SJCRH30 (cell line): ENCODE measurements at places on chromosomes 13 and 19.

- DNase-seq: no peak
Measured at GRCh38 chr13:113796964-113797676, 38.1 kb downstream of the TMEM255B start.

DNA sequence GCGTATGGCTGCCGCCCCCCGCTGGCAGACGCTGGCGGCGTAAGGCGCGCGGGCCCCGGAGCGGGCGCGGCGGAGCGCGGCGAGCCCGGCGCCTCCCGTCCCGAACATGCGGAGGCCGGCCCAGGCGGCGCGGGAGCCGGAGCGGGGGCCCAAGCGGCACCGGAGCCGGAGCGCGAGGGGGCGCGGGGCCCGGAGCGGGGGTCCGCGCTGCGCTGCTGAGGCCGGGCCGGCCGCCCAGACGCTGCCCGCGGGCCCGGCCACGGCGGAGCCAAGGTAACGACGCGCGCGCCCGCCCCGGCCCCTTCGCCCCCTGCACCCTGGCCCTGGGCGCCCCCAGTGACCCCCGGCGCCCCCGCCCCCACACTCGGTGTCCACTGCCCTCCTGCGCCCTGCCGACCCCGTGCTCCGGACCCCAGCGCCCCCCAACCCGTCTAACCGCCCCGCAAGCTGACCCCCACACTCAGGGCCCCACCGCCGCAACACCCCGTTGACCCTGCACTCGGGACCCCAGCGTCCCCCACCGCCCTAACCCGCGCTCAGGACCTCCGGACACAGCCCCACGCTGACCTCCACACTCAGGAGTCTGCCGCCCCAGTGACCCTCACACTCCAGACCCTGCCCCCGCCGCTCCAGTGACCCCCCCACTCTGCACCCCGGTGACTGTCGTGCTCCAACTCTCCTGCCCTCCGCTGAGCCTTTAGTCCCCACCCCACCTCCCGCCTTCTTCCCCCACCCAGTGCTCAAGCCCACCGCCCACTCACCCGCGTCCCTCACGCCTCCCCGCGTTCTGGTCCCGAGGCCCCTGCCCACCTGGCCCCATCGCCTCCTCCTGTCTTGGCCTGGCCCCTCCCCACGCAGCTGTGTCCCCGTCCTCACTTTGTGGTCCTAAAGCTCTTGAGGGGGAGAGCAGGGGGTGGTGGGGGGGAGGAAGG, at the start of gene CSNK1G2:
Gene CSNK1G2, plus strand, starts transcription at position 27 of the 932 bp plus-strand sequence. CDS start 28,601 bp downstream, outside the sequence.
- no peak for DNase-seq

- no peak for DNase-seq
Measured at GRCh38 chr19:10523135-10523636, 5.9 kb upstream of the S1PR5 start.

GRCh38 chr13:28621449-28621848, 37.5 kb upstream of the POMP start:
- DNase-seq: no peak

GRCh38 chr13:100650326-100650725, 24.3 kb downstream of the TMTC4 start:
- DNase-seq: no peak

DNA sequence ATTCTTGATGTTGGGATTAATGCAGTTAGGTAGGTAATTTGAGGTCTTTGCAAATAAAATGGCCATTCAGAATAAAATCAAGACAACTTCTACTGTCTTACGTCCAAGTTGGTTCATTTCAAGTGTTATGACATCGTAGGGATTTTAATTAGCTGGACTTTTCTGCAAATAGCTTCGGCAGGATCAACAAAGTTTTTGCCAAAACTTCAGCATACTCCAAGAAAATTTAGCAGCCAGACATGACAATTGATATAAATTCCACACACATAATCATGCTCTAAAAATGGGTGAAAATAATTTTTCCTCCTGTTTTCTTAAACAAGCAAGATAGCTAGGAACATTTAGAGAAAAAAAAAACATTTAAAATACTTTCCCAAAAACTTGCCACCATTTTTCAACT, 158.8 kb downstream of the RGCC start:
- no peak for DNase-seq

GRCh38 chr19:6476155-6476895, 5.3 kb downstream of the DENND1C start:
- DNase-seq: no peak

- no peak for DNase-seq
Measured at GRCh38 chr13:99258210-99258860, at the start of gene GPR18. GPR18 (minus strand) TSS chr13:99258379; CDS start chr13:99255872, 2,507 bp downstream.

DNA sequence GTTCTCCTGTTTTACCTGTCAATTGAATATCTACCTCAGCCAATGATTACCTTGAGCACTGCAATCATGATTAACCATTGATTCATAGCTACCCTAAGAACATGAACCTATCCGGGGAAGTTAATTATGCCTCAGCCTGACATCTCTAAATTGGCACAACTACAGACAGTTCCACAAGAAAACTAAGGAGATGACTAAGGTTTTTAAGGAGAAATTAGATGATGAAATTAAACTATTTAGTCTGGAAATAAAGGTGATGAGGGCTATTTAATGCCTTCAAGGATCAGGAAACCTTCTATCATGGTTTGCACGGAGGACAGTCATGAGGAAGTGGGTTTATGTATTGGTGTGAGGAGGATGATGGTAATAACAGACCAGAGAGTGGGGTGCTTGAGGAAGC, 203.4 kb downstream of the COL4A1 start:
- DNase-seq: no peak

GRCh38 chr13:22980936-22981335, 199.8 kb upstream of the SGCG start:
- DNase-seq: no peak

- no peak for DNase-seq
Measured at GRCh38 chr19:58394821-58395219, 636 bp upstream of the RNF225 start.

GRCh38 chr13:91375116-91375729, 23.2 kb upstream of the GPC5 start:
- peak; percentile 39 for DNase-seq

- DNase-seq: no peak
Measured at GRCh38 chr13:25943658-25944057, 108.2 kb downstream of the SHISA2 start.

GRCh38 chr19:17762505-17763229, 11.4 kb downstream of the FCHO1 start:
- peak; percentile 89 for DNase-seq

- no peak for DNase-seq
Measured at GRCh38 chr13:73481886-73482445, 423.2 kb downstream of the KLF5 start.

DNA sequence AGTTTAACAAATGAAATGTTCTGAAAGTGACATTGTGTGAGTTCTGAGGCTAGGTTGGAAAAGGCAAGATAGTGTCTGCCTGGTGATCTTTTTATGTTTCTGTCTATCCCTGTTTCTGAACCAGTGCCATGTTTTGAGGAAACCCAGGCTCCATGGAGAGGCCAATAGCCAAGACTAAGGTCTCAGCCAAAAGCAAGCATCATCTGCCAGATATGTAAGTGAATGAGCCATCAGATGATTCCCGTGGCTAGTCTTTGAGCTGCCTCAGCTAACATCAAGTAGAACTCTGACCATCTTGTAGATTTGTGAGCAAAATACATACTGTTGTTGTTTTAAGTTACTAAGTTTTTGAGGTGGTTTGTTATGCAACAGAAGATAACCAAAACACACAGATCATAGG, 19.6 kb upstream of the CCNA1 start:
- no peak for DNase-seq

DNA sequence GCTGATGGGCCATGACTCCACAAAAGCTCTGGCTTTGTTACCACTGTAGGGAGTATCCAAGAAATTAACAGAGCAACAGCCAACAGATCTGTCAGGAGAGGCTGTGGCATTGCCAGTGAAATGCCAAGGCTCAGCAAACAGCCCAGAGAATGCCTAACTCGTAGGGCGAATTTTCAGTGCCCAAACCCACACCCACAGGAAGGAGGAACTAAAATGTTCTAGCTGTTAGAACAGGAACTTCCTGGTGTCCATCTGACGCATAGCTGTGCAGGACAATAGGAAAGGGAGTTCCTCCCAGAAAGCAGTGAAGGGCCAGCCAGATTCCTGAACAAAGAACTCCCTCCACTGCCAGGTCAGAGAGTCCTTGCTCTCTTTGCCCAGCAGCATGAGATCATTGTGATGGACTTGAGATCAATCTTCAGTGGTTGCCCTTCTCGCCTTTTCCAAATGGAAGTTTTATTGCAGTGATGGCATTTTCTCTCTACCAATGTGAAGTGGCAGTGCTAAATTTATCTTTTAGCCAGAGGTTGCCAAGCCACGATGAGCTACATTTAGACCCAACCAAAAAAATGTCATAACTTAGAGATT, 224.2 kb upstream of the STARD13 start:
- DNase-seq: no peak

- no peak for DNase-seq
Measured at GRCh38 chr19:44344255-44344654, 12.2 kb downstream of the ZNF112 start.

GRCh38 chr19:44401139-44402115, at the start of gene ZNF285:
ZNF285 (minus strand) TSS chr19:44401608; CDS start chr19:44397213, 4,395 bp downstream.
- DNase-seq: peak; percentile 98

GRCh38 chr13:97015661-97016350, 21.5 kb upstream of the OXGR1 start:
- DNase-seq: no peak

- DNase-seq: no peak
Measured at GRCh38 chr19:41646589-41647204, 19.8 kb upstream of the CEACAM4 start.

DNA sequence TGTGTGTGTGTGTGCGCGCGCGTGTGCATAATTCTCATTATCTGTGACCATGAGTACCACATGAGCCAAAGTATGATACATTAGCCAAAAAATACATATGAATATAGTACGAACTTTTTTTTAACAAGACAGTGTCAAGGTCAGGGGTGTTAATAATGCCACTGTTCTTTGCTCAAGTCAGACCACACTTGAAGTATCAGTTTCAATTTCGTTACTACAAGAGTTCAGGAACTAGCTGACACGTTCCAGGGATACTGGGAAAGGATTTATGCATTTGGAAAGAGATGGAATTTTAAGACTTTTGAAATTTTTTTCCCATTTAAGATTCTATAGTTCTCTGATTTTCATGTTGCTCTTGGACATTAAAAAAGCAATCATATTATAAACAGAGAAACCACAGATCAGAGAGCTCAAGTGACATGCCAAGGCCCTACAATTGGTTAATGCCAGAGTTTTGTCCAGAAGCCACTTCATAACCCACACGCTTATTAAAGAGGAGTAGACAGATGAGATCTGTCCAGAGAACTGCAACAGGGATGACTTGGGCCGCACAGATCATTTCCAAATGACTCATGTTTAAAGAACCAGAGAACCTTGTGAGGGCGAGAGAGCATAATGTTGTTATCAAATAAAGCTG, 718.8 kb upstream of the SGCG start:
- DNase-seq: peak; percentile 27

DNA sequence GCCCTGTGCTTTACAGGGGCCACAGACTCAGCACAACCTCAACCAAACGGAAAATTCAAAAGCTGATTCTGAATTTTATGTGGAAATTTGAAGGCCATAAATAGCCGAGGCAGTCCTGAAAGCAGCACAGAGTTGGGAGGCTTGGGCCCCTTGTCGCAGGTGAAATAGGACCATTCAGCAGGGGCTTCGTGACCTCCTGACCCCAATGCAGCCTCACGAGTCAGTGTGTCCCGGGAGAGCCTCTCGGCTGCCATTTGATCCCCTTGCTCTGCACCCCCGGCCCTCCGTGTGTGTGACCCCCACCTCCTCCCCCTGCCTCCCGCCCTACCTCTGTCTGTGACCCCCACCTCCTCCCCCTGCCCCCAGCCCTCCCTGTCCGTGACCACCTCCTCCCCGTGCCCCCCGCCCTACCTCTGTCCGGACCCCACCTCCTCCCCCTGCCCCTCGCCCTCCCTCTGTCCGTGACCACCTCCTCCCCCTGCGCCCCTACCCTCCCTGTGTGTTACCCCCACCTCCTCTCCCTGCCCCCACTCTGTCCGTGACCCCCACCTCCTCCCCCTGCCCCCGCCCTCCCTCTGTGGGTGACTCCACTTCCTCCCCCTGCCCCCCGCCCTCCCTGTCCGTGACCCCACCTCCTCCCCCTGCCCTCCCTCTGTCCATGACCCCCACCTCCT, 41.7 kb upstream of the TFDP1 start:
- no peak for DNase-seq

GRCh38 chr13:101627556-101627943, 175.1 kb downstream of the ITGBL1 start:
- DNase-seq: no peak

GRCh38 chr13:66275416-66275815, 954.7 kb downstream of the PCDH9 start:
- no peak for DNase-seq

DNA sequence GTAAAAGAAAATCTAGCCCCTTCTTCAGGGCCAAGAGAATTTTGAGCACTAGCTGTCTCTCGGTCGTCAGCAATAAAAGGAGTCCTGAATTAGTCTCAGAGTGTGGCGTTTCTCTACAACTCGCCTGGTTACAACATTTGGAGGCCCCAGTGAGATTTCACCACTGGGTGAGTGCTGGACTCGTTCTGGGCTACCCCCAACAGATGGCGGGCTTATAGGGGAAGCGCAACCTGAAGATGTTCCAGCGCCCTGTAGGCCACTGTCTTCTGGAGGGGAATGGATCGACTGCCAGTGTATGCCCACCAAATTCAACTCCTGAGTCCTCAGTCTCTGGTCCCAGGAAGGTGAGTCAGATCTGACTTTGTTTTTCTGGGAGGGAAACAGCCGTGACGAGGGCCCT, 11.7 kb upstream of the ZNF181 start:
- DNase-seq: no peak

- DNase-seq: no peak
Measured at GRCh38 chr19:3207461-3208242, 16.8 kb upstream of the CELF5 start.

GRCh38 chr13:25874907-25875306, 176.9 kb downstream of the SHISA2 start:
- no peak for DNase-seq

DNA sequence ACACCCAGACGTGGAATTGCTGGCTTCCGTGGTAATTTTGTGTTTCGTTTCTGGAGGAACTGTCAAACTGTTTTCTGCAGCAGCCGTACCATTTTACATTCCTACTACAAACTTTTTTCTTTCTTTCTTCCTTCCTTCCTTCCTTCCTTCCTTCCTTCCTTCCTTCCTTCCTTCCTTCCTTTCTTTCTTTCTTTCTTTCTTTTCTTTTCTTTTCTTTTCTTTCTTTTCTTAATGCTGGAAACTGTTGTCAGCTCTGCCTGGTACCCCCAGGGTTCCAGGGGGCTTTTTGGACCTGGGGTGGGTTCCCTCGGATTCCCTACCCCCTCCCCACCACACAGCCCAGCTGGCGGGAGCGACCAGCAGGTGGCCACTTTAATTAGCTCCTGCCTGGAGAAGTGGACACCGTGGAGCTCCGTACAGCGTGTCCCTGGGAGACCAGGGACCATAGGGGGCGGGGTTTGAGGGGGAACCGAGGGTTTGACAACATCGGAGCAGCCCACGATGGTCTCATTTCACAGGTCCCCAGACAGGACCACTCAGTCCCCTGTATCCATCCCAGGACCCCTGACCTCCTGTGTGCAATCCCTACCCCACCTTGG, 24.4 kb downstream of the CELF5 start:
- DNase-seq: no peak
